ENCODE measurements at places on chromosomes 13 and 19. TPM values are rescaled to one million over a fixed set of nuclear protein-coding genes. Genes with fewer than 3 reads are reported as not detected.

Gene CAPN12
- total RNA-seq = 0.25 TPM

Gene CNN1
- 0.74 TPM for total RNA-seq

Gene SLC17A7
- total RNA-seq = 33.4 TPM

Gene KLK3
- not detected for total RNA-seq

Gene CAPS
- 5.7 TPM for total RNA-seq

Gene CEACAM21
- 0.74 TPM for total RNA-seq

Gene GAS6
- 21.1 TPM for total RNA-seq

Gene SLC25A41
- 0.98 TPM for total RNA-seq

Gene LILRA2
- total RNA-seq = not detected

Gene ZC3H13
- 36.9 TPM for total RNA-seq

Gene LRRC8E
- total RNA-seq = under 0.01 TPM

Gene SKA3
- 6.1 TPM for total RNA-seq

Gene ZNF223
- total RNA-seq = 12.0 TPM

Gene SEMA6B
- 32.0 TPM for total RNA-seq

Gene LILRA6
- total RNA-seq = under 0.01 TPM

Gene DMKN
- total RNA-seq = 0.49 TPM

Gene LGALS7B
- 0.74 TPM for total RNA-seq

Gene KCNRG
- total RNA-seq = 11.8 TPM

Gene ZNF730
- 14.8 TPM for total RNA-seq

Gene ANKLE1
- 0.74 TPM for total RNA-seq

Gene ZNF880
- total RNA-seq = 67.6 TPM
